CD4-positive, alpha-beta T cell treated with Interleukin-17A for 1 hour (primary cell): ENCODE measurements at places on chromosomes 2 and 18.

- DNase-seq: peak; percentile 20
Observed at GRCh38 chr2:210477496-210477895, 937 bp upstream of the LANCL1 start.

DNA sequence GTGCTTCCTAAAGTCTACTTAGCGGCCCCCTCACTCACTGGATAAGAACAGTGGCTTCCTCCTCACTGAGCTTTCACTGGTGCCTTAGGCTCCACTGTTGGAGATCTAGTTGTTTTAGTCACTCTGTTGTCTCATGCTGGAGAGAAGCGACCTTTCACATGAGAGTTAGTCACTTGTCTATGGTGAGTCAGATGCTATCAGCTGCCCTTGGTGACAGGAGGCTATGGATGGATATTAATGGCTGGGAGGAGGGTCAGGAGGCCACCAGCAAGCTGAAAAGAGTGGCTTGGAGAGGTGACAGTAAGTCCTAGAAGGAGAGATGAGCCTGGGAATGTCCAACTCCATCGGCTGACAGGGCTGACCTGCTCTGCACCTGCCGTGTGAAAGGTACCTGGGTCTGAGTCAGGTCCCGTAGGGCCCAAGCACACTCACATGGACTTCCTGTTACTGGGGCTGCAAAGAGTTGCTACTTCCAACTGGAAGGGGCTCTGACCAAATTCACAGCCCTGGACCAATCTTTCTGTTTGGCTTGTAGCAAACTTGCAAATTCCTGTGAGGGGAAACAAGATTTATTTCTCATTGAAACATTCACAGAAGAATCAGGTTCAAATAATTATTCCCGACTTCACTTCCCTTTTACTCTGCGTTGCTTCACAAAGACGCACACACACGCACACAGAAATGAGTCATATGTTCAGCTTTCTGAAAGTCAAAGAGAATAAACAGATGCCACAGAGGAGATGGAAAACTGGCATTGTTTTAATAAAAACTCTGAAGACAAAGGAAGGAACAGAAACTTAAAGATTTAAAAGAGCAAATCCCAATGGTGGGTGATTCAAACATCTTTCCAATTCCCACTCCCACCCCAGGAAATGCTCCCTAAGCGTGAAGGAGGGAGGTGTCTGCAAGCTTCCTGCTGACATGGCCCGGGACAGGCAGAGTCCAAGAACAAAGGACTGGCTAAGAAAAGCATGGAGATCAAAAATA is 203.5 kb upstream of the TWIST2 start:
- DNase-seq: no peak

DNA sequence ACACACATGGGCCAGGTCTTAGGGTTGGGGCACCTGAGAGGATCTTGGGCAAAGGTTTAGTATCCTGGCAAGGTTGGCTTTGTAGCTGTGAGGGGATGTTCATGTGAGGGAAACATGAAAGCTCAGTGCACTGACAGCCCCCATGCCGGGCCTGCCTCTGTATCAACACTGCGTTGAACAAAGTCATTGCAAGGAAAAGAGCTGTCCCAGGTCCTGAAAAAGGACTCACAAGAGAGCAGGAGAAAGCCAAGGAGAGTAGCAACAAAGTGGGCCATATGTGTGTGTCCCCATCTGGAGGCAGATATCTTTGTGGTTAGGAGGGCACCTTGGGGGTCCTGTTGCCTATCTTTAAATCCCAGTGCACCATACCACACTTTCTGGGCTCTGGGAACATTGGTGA is 237.8 kb upstream of the THSD7B start:
- no peak for DNase-seq

GRCh38 chr18:46497129-46497528 is 159.9 kb downstream of the LOXHD1 start:
- no peak for DNase-seq
